ENCODE measurements at places on chromosomes 5 and 9. TPM values are rescaled to one million over a fixed set of nuclear protein-coding genes. Genes with fewer than 3 reads are reported as not detected.

DNA sequence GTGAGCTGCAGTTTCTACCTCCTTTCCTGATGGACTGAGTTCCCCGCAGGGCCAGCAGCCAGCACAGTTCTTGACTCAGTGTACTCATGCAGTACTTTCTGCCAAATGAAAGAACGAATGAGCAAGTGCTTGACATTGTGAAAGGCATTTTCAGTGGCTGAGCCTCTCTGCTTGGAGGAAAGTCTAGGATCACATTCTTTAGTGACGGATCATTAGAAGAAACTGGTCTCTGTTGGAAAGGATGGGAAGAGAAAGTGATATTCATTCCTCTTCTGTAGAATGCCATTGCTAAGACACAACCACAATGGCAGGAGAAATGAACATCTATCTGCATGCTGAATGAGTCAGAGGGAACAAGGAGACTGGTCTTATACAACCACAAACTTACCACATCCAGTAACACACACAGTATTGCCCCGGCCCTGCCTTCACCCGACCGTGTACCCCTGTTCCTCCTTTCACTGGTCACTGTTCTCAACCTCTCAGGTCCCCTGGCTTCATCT, 206.9 kb downstream of the CRB2 start:
- peak; percentile 46 for DNase-seq

- no peak for DNase-seq
Measured at GRCh38 chr9:134247918-134248631, 78.2 kb upstream of the RXRA start.

- DNase-seq: no peak
Measured at GRCh38 chr5:82417776-82418607, 139.8 kb upstream of the RPS23 start.

DMRTA1 gene
- polyA plus RNA-seq: 2.4 TPM

DNA sequence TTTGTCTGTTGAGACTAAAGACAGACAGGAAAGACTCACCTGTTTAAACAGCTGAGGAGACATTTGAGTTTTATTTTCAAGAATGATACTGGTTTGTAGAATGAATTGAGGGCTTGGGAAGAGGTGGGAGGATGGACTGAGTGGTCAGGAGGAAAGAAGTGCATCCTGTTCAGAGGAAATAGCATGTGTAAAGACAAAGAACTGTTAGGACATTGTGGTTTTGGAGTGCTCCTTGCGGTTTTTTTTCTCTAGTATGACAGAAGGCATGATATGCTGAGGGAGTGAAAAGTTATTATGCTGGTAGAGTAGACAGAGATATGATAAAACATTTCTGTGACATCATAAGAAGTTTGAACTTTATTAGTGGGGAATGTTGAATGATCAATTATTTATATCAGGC, 270.7 kb upstream of the ELAVL2 start:
- no peak for DNase-seq

FOXD4L4 gene
- 0.11 TPM for polyA plus RNA-seq

RORB gene
- 0.21 TPM for polyA plus RNA-seq

- DNase-seq: no peak
Measured at GRCh38 chr9:21711504-21711903, 90.9 kb upstream of the MTAP start.

GRCh38 chr5:56352808-56353590, 119.9 kb upstream of the ANKRD55 start:
- no peak for DNase-seq

TXNDC8 gene
- not detected for polyA plus RNA-seq

DNA sequence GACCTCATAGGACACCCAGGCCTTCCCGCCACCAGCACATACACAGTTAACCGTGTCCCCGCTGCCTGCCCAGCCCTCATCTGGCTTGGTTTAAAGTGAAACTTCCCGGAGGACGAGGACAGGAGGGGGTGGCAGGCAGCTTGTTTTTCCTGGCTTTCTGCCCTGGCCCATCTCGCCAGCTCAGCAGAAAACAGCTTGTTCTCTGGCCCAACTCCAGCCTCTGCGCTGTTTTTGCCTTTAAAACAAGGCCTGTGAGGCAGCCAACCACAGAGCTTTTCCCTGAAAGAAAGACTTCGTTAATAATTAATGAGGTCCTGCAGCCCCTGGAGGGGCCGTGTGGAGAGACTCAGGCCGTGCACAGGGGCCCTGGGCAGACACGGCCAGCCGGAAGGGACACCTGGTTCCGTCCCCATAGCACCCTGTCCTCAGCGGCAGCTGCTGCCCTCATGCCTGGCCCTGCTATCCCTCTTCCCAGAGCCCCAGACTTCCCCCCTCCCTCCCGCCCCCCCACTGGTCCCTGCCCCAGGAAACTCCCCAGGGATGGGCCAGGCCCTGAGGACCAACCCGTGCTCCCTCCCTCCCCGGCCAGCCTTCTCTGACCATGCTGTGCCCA, 108.7 kb downstream of the RXRA start:
- DNase-seq: peak; percentile 99

PRDM9 gene
- polyA plus RNA-seq: not detected

DNA sequence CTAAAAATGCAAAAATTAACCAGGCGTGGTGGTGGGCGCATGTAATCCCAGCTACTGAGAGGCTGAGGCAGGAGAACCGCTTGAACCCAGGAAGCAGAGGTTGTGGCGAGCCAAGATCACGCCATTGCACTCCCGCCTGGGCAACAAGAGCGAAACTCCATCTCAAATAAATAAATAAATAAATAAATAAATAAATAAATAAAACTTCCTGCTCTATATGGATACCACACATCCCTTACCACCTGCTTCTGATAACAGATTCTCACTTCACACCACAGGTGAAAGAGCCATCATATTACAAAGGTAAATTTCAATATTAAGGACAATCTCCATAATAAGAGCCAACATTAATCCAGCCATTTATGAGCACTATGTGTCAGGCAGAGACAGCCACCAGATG, 9.4 kb upstream of the PWWP2A start:
- DNase-seq: no peak

FBLL1 gene
- 0.37 TPM for polyA plus RNA-seq

GRCh38 chr5:154844809-154845208, 5.6 kb downstream of the FAXDC2 start:
- no peak for DNase-seq

- no peak for DNase-seq
Measured at GRCh38 chr9:84818791-84819190, 149.3 kb downstream of the NTRK2 start.

PDGFRB gene
- polyA plus RNA-seq: 227 TPM

OMD gene
- 0.76 TPM for polyA plus RNA-seq

- DNase-seq: no peak
Measured at GRCh38 chr5:154324033-154324432, 121.8 kb upstream of the SAP30L start.

DNA sequence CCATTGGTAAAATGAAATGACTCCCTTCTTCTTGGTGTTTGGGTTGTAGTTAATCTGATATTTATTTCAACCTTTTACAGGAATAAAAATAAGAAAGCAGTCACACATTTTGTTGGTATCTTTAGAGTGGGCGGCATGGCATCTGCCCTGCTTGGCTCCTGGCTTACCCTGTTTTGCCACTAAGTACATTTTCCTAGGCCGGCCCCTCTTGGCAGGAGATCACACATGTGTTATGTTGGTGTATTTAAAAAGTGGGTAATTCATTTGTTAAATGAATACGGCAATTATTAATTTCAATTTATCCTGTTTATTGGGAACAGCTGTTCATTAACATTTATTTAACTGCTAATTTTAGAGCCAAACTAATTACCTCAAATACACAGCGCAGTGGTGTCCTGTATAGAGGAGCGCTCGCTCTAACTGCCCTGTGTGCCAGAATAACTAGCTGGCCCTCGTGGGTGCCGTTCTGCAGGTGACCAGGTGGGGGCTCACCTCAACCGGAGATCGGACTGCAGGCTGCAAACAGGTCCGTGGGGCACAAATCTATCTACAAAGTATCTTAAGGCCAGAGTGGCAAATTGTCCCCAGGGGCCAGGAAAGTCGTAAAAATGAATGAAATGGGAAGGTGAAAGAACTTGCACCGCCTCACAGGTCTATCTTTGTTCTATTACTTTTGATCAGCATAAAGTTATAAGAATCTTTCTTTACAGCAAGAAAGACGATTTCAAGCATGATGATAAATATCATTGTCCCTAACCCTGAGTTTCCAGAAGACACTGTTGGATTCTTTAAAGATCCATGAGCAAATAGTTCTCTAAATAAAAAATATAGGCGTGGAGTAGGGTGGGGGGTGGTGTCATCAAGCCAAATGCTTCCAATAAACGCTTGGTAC, 26.2 kb upstream of the GPR151 start:
- DNase-seq: peak; percentile 51

- no peak for DNase-seq
Measured at GRCh38 chr5:141714542-141715310, 32.7 kb upstream of the ARAP3 start.

DNA sequence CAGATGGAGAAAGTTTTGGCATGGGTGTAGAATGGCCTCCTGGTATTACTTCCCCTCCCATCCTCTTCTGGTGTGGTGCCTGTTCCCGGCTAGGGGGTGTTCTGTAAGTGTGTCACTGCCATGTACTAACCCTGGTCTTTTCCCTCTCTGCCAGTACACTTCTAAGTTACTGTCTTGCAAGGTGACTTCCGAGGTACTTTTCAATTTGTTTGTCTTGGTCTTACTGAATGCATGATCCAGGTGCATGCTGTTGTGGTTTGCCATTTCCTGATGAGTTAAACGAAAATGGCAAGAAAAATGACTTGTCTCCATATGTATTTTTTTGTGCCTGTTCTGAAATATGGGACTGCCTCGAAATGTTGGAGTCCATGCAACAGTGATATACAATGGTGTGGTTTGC, 46.0 kb downstream of the C9orf152 start:
- no peak for DNase-seq

LCN9 gene
- polyA plus RNA-seq: not detected

- DNase-seq: no peak
Measured at GRCh38 chr9:115036691-115037090, 81.3 kb downstream of the TNC start.

GRCh38 chr5:120613729-120614128, 149.6 kb downstream of the PRR16 start:
- no peak for DNase-seq

DNA sequence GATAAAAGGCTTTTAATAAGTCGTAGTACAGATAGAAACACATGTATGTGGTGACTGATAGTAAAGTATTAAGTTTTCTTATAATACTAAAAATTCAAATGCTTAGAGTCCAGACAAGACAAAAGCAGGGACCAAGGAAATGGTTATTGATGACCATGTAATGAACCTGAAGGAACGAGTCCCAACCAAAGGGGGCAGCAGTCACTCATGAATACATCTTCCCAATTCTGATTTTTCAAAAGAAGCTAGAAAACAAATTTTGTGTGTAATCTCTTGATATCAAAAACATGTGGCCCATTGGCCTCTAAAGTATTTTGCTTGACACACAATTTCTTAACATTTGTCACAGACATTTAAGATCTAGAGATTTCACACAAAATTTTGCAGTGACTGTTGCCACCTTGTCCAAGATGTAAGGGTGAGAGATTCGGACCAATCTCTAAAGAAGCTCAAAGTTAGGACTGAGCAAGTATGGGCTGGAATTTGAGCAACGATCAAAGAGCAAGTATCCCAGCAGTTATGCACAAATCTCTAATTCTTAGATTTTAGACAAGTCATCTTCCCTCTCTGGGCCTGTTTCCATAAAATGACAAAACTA, 66.8 kb downstream of the ARL15 start:
- peak; percentile 39 for DNase-seq

DNA sequence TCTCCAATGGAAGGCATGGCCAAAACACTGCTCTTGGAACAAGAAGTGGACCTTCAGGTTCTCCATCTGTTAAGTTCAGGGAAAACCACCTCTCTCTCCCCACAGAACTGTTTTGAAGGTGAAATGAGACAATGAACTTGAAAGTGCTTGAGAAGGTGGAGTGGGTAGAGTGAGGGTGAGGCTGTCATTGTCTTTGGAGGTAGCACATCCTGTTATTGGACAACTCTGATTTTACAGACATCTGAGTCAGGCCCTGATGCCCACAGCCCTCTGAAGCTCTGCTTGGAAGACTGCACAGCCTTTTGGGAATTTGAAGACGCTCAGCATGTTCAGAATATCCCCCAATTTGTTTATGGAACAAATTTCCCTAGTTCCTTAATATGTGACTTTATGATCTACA, 27.6 kb upstream of the TEX48 start:
- DNase-seq: no peak

- no peak for DNase-seq
Measured at GRCh38 chr9:130629443-130630070, 34.8 kb upstream of the PRDM12 start.

GABRA6 gene
- polyA plus RNA-seq: not detected

DHX29 gene
- polyA plus RNA-seq: 35.6 TPM

CDX1 gene
- 0.32 TPM for polyA plus RNA-seq

DNA sequence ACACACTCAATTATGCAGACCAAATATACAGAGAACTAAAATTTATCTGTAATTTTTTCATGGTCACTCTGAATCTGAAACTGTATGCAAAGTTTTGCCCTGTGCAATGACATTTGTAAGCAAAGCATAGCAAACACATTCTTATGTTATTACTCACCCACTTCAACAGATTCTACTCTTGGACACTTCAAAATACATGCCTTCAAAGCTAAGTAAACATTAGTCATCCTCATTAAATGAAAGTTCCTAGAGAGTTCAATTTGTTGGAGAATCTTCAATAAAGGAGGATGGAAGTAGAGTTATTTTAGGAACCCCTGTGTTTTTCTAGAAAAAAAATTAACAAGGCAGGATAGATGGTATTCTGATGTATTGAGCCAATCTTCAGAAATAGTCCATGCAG, 639.7 kb upstream of the C9orf72 start:
- peak; percentile 46 for DNase-seq

- DNase-seq: no peak
Measured at GRCh38 chr5:62431735-62432620, 19.4 kb downstream of the IPO11 start.

DNA sequence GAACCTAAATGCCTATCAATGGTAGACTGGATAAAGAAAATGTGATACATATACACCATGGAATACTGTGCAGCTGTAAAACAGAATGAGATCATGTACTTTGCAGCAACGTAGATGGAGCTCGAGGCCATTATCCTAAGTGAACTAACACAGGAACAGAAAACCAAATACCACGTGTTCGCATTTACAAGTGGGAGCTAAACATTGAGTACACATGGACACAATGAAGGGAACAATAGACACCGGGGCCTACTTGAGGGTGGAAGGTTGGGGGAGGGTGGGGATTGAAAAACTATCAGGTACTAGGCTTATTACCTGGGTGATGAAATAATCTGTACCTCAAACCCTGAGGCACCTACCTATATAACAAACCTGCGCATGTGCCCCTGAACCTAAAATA, 22.4 kb upstream of the DEPDC1B start:
- DNase-seq: no peak

GRCh38 chr5:31116466-31117031, 76.9 kb upstream of the CDH6 start:
- DNase-seq: no peak

TRIM36 gene
- polyA plus RNA-seq: 1.2 TPM

- DNase-seq: no peak
Measured at GRCh38 chr9:3337515-3338225, 188.1 kb downstream of the RFX3 start.

- DNase-seq: no peak
Measured at GRCh38 chr5:27797220-27797619, 758.8 kb upstream of the CDH9 start.

GRCh38 chr5:148729182-148729581, 74.9 kb upstream of the HTR4 start:
- DNase-seq: no peak

TMEM245 gene
- polyA plus RNA-seq: 83.5 TPM

COL23A1 gene
- 6.9 TPM for polyA plus RNA-seq
